ENCODE measurements at places on chromosomes 4 and X.

DNA sequence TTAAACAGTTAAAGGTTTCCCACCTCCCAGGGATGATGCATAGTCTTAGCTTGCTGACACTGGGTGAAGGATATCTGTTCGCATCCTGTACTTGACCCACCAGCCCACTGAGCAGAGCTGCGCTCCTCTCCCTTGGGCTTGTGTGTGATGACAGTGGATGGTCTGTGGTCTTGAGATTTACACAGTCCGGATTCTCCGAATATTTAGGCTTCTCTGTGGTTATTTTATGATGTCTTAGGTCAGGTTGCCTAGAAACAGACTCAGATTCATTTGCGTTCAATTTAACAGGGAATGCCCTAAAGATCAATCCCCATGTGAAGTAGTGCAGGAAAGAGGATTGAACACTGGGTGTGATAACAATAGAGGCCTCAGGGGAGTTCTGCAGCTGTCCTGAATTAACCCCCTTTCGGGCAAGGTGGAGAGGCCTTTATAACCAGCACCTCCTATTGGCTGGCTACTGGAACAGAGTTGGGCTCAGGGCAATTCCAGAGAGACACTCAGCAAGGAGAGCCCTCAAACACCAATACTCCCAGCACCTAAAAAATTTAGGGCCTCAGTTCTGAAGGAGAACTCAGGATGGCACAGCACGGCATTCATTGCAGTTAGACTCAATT lies 653.2 kb upstream of the GALNT7 start:
- no peak for DNase-seq

GRCh38 chr4:123877551-123877950 lies 481.0 kb downstream of the SPRY1 start:
- no peak for DNase-seq

DNA sequence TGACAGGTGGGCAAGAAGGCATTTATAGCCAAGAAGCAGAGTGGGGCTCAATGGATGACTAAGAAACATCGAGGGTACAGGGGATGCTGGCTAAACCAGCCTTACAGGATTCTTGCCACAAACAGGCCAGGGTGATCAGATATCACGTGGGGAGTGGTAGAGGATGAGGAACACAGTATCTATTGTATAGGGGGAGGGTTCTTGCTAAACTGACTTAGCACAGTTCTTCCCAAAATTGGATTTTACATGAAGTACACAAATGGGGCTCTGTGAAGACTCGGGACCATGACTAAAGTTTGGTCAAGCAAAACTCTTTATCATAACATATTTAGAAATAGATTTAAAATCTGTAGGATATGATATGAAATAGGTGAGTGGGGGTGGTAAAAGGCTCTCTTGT lies 144.0 kb upstream of the ATOH1 start:
- DNase-seq: no peak

GRCh38 chr4:139963708-139964107 lies 190.3 kb downstream of the MAML3 start:
- DNase-seq: no peak

DNA sequence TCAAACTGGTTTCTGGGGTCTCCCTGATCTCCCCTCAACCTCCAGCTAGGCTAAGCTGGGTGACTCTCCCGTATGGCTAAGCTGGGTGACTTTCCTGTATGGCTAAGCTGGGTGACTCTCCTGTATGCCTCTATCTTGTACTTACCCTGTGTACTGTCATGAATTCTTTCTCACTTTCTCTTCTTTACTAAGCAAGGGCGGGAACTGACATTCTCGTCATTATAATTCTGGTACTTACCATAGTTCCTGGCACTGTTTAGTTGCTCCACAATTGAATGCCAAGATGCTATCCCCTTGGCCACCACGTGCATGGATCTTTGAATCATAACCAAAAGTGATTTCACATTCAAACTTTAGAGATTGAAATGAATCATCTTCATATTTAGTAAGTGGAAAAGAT lies 8.8 kb downstream of the INTU start:
- no peak for DNase-seq

GRCh38 chrX:152958047-152958446 lies 35.9 kb downstream of the PNMA5 start:
- DNase-seq: no peak

GRCh38 chr4:155667222-155667567 lies 547 bp downstream of the GUCY1A1 start:
- peak; percentile 26 for DNase-seq
